PC-9 (cell line): ENCODE measurements at places on chromosomes 1 and 21.

DNA sequence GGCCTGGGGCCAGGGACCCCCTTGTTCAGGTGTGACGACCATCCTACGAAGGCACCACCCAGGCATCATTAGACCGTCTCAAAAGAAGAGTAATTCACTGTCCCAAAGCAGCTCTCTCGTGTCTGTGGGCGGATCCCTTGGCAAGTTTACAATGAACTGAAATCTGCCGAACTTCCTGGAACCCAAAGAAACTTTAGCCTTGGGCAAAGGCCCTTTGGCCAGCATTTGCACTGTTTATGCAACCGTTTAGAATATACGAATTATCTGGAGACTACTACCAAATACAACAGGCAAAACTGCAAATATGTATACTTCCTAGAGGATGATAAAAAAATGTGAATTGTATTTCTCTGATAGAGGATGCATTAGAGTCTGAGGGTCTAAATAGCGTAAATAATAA is 1.4 kb upstream of the SOD1 start:
- no peak for DNase-seq

GRCh38 chr1:116762781-116763115 is 8.5 kb downstream of the CD2 start:
- no peak for DNase-seq

DNA sequence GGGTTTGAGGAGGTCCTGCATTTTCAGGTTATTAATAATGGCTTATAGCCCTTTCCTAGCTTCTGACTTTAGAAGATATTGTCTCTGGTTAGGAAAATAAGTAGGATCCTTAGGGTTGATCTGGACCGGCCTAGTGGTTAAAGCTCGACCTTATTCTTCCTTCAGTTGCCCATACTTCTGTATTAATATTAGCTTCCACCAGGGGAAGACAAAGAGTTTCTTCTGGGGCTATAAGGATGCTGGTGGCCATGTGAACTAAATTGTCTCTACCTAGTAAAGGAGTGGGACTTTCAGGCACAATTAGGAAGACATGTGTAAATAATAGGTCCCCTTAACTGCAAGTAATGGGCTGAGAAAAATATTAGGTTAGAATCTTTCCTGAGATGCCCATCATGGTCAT is 20.6 kb upstream of the FCGR2A start:
- DNase-seq, result no peak

DNA sequence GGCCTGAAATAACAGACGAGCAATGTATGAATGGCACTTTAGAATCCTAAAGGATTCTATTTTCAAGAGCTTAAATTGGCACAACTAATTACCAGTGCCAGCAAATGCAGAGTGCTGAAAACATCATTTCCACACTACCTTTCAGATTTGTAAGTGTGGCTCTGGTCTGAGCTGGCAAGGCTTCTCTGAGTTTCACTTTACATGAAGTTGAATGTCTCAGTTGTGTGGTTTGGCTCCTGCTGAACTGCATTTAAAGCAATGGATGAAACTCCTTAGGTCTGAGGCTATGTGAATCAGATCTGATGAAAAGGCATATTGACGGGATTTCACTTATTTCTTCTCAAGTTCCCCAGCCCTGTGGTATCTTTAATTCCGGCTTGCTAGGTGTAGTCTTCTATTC is 114.8 kb upstream of the PTGFR start:
- DNase-seq, result no peak
